ENCODE measurements at places on chromosomes 3 and 15.

DNA sequence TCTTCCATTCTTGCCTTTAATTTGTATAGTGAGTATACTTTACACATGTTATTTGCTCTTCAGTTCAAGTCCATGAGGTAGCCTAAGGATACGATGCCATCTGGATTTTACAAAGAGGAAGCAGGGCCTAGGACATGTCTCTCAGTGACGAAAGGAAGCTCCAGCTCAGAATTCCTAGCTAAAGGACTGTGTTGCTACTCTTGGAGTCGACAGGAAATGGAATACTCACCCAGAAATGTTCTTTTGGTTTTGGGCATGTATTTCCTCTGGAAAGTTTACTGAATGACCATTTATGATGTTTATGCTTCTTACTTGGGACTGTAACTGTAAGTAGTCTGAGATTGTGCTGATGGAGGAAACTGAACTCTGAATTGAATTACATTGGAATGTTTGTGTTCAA is 12.5 kb downstream of the OXNAD1 start:
- DNase-seq = no peak

- no peak for DNase-seq
Measured at GRCh38 chr3:108106031-108106430, 15.2 kb upstream of the CD47 start.

DNA sequence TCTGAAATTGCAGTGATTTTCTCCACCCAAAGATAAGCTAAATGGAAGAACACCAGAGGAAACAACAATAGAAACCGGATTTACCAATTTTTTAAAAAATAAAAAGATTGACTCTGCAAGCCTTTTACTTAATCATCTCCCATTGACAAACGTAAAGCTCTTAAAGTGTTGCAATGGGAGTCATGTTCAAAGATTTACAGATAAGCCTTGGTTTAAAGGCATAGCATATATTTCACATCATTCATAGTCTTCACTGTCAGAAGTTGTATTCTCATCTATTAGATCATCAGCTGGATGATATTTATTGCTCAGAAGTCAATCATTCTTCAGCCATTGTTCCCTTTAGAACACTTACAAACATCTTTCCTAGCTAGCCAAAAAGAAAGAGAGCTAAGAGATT is 397.6 kb downstream of the GBE1 start:
- DNase-seq = no peak

DNA sequence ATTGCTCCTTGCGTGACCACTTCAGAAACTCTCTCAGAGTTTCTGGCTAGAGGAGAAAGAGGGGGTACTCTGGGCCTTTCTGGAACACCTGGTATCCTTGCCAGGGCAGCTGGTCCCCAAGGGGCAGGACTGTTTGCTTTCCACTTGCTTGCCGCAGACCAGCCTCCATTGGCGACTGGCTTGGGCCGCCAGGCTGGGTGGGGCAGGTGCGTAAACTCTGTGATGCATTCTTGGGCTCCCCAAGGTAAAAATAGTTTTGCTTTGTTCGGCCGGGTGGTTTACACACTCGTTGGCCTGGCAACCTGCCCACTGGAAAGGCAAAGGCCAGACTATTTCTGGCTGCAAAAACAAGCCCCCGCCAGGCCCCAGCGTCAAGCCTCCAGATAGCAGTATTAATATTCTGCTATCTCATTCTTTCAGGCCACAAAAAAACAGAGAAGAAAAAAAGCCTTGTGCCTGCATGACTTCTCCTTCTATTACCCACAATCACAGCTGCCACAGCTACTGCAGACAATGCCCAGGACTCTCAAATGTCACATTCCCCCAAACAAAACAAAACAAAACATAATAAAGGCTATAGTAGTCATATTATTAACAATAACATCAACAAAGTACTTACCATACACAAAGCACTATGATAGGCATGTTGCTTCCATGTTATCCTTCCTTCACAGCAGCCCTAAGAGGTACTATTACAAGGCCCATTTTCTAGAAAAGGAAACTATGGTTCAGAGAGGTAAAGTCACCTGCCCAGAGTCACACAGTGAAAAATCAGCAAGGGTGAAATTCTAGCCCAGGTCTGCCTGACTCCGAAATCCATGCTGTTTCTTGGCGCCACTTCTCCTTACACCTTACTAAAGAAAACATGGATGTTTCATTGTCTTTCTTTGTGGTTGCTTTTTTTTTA is 14.0 kb upstream of the SSUH2 start:
- DNase-seq = no peak

- DNase-seq = no peak
Measured at GRCh38 chr3:105362021-105362665, 4.6 kb upstream of the ALCAM start.

- no peak for DNase-seq
Measured at GRCh38 chr15:68617001-68617400, 38.2 kb downstream of the CORO2B start.

DNA sequence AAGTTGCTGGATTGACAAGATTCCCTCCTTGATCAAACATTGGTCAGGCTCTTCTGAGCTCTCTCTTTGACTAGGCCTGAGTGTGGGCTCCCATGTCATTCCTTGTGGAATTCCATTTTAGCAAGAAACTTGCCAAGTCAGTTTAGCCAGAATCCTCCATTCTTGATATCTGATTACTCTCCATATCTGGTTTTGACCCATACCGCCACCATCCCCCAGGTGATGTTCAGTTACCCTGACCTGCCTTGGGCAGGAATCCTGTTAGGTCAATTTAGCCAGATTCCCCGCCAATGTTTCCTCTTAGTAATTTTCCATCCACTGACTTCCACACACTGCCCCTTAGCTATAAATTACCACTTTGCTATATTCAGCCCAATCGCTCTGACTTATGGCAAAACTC is 1.0 kb upstream of the PCCB start:
- no peak for DNase-seq

- DNase-seq = no peak
Measured at GRCh38 chr3:169666076-169666375, 2.5 kb upstream of the MECOM start.

DNA sequence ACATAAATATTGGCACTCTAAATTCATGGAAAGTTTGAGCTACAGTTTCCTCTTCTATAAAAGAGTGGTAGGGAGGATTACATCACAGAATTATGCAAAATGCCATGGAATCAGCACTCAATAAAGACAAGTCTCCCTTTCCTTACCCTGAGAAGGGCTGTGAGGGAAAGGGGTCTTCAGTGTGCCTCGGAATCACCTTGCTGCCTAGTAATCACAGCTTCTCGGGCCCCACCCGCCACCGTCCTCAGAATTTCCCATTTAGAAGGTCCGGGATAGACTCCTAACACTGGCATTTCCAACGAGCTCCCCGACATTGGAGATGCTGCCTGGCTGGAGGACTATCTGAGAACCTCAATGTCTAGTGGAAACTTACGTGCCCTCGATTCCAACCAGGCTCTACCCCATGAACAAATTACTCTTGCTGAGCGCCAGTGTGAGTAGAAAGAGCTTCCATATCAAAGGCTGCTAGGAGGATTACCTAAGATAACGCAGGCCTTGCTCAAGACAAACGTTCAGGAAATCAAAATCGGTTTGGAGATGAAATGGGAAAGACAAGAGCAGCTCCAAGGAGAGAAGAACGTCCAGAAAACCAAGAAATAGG is 92.1 kb upstream of the CHD2 start:
- peak; percentile 32 for DNase-seq

GRCh38 chr3:42019953-42020260 is 58.0 kb upstream of the ULK4 start:
- no peak for DNase-seq

GRCh38 chr3:189496375-189497138 is 134.6 kb upstream of the TP63 start:
- no peak for DNase-seq

GRCh38 chr3:23546181-23546580 is 259.6 kb upstream of the UBE2E1 start:
- no peak for DNase-seq

DNA sequence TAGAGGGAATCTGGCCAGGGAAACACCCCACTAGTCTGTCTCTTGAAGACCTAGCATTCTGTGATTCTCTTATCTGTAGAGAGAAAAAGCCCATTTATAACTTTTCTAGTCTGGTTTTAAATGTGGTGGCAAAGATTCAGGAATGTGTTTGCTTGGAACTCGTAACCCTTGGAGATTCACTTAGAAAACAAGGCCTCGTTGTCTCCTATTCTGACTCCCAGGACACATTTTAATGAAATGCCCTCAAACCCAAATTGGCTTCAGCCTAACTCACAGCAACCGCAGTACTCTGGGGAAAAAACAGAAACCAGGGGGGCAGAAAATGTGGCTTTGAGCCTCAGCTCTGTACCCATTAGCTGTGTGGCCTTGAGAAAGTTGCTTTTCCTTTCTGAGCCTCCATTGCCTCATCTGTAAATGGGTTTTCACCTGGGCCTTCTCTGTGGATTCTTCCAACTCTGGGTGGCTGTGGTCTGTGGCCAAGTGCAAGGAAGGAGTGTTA is 36.5 kb downstream of the RPLP1 start:
- no peak for DNase-seq

DNA sequence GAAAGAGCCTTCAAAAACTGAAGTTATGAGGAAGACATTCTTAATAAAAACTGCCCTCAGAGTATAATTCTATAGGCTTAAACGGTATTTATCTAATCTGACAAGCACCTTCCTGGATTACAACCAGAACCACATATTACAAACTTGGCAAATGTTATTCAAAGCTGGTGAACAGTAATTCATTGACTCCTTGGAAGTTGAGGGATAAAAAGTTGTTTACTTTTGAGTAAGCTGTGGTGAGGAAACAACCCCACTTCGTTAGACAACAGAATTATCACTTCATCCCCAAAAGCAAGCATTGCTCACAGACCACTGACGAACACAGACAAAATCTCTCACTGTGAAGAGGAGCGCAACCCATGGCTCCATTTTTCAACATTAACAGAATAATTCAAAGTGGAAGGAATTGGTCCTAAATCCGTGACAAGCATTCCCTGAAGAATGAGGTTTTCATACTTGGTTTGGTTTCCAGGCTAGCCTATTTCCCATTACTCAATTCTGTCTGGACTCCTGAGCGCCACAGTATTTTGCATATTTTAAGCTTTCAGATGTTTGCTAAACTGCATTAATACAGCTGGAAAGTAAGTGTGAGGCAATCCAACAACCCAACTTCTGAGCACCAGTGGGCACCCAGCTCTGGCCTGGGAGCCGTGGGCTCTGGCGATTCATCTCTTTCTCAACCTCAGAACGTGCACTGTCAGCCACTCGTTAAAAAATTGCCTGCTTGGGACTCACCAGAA is 32.7 kb downstream of the LRIG1 start:
- no peak for DNase-seq

Data from activated CD4-positive, alpha-beta memory T cell treated with anti-CD3 and anti-CD28 coated beads, Interleukin-2, amount 10 ng/mL, durations not matched to agents 7 days and 5 days (primary cell).